Naive thymus-derived CD8-positive, alpha-beta T cell (primary cell): ENCODE measurements at places on chromosomes 13 and 19. TPM values are rescaled to one million over a fixed set of nuclear protein-coding genes. Genes with fewer than 3 reads are reported as not detected.

The CDC42EP5 gene
- not detected for total RNA-seq

The C19orf53 gene
- 74.1 TPM for total RNA-seq

The PSENEN gene
- 26.2 TPM for total RNA-seq

The ATP7B gene
- 1.2 TPM for total RNA-seq

The CYP4F2 gene
- not detected for total RNA-seq

The CCNE1 gene
- 8.8 TPM for total RNA-seq

The CYP2S1 gene
- total RNA-seq = not detected

The MIA gene
- not detected for total RNA-seq

The RNF113B gene
- total RNA-seq = not detected

The IGFL4 gene
- total RNA-seq = not detected

The CCDC8 gene
- total RNA-seq = not detected

The AZU1 gene
- total RNA-seq = 0.36 TPM

DNA sequence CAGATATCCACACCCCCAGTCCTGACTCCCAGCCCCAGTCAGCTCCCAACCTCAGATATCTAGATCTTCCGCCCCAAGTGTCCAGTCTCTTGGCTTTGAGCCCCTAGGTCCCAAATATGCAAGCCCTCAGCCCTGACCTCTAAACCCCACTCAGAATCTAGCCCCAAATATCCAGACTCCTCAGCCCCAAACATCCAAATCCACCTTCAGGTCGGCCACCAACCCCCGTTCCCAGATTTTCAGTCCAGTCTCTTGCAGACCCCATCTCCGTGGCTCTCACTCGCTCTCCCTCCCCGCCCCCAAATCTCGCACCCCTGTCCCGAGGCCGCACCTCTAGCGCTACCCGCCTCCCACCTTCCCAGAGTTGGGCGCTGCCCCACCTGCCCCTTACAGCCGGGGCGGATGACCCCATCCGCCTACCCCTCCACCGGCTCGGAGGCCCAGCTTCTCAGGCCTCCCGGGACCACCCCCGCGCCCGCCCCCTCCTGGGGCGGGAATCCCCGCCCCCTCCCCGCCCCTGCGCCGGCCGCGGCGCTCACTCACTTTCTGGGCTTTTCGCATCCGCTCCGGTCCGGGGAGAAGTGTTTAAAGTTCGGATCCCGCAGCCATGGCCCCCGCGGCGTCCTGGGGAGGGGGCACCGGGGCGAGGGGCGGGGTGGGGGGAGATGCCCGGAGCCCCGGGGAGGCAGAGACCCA is 604 bp downstream of the ERFL start:
- DNase-seq = peak; percentile 43

DNA sequence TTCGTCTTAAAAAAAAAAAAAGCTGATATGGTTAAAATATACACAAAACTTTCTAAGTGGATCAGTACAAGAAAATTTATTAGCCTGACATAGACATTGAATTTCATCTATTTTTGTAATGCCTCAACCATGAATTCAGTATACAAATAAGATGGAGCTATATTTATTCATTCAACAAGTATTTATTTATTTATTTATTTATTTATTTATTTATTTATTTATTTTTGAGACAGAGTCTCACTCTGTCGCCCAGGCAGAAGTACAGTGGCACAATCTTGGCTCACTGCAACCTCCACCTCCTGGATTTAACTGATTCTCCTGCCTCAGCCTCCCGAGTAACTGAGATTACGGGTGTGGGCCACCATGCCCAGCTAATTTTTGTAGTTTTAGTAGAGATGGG is 78.5 kb upstream of the GSX1 start:
- no peak for DNase-seq

GRCh38 chr19:47854459-47854858 is 4.6 kb upstream of the TPRX2 start:
- no peak for DNase-seq

GRCh38 chr13:50901701-50902100 is 7.9 kb upstream of the RNASEH2B start:
- DNase-seq = no peak

DNA sequence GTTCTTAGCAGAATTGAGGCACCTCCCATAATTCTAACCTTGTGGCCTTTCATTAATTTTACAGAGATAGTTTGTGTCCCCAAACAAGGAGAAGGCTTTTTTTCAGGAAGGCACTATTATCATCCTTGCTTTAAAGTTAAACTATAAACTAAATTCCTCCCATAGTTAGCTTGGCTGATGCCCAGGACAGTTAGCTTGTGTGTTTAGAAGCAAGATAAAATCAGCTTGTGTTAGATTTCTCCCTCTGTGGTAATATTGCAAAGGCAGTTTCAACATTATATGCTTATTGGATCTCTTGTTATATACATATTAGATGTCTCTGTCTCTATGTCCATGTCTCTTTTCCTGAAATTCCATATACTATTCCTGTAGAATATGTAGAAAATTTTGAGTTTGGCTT is 342.7 kb downstream of the TBC1D4 start:
- DNase-seq = no peak

DNA sequence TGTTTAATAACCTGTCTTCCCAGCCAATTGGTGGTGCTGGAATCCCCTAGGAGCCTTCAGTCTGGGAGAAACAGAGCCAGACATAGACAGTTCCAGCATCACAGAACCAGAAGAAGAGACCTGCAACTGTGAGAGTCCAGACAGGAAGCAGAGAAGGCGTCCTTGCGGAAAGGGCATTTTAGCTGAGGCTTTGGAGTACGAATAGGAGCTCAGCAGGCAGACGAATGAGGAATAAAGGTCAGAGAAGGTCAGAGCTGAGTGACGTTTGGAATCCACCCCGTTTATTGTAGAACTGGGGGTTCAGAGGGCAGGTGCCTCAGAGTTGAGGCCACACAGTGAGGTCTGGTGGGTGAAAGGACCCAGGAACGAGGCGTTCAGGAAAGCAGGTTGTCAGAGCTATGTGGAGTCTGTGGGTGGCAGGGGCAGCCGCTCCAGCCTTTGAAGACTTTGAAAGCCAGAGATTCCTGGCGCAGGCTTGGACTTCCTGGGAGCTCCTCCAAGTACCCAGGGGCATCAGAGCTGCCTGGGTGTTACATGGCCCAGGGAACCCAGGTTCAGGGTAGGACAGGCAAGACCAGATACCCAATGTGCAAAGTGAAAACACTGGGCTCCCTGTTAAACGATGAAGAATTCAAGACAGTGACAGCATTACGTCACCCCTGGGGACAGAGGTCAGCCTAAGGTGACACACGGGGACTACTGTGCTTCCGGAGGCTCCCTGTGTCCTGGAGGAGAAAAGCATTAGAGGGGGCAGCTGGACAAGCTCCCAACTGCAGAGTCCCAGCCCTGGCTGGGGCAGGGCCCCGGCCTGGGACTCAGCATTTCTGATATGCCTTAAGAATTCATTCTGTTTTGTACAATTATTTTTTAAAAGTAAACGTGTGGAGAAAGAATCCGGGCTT is 5.5 kb downstream of the ARRDC2 start:
- no peak for DNase-seq

DNA sequence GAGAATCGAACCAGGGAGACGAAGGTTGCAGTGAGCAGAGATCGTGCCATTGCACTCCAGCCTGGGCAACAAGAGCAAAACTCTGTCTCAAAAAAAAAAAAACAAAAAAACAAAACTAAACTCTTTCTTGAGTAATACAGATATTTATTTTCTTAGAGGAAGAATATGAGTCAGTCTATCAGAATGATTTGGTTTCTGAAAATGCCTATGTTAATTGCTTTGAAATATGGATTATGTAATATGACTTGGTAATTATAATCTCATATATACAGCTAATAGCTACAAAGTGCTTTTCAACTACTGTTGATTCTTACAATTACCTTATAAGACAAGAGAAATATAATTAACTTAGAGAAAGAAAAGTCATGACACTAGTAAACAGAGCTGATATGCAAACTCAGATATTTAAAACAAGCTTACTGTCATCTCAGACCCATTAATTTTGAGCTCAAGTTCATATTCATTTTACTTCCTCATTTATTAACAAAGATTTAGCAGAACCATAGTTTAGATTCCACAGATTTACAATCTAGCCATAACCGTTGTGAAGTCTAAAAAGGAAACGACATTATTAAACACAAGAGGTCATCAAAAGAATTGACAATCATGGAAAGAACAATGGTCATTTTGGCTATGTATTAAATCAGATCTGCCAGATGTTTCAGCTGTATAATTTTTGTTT is 88.0 kb downstream of the TBC1D4 start:
- DNase-seq = no peak

DNA sequence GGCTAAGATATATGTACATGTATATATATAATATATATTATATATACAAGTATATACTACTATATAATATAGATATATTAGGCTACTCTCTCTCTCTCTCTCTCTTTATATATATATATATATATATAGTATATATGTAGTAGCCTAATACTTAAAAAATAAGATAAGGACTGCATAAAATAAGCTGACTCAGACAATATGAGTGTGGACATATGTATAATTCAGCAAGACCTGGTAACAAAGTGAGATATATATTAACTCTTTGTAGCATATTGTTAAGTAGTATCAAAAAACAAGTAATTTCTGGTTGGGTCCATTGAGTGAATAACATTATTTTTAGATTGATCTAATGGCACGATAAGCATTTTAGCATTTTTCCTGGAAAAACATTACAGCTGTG is 509.0 kb downstream of the GPC5 start:
- DNase-seq = no peak

- no peak for DNase-seq
Measured at GRCh38 chr13:100534147-100534843, 54.3 kb downstream of the GGACT start.

DNA sequence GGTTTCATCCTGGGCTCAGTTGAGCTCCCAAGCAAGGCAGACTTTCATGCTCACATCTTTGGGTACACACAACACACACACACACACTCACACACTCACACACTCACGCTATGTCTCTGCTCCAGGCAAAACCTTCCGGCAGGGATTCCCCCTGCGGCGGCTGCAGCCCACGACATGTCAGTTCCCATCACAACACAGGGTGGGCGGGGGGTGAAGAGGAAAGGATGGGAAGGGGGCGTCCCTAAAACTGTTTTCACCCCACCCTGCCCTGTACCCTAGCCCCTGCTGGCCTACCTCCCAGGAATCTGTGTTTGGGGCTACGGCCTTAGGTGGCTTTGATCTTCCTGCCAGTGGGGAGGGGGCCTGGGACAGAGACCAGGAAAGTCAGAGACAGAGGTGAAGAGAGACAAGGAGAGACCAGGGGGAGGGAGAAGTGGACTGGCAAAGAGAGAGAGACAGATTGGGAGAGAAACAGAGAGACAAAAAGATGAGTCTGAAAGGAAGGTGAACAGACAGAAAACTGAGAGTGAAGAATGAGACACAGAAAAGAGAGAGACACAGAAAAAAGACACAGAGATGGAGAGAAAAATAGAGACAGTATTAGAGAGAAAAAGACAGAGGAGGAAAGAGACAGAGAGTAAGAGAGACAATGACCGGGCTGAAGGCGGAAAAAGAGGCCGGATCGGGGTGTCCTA is 3.9 kb downstream of the LRFN1 start:
- DNase-seq = no peak

DNA sequence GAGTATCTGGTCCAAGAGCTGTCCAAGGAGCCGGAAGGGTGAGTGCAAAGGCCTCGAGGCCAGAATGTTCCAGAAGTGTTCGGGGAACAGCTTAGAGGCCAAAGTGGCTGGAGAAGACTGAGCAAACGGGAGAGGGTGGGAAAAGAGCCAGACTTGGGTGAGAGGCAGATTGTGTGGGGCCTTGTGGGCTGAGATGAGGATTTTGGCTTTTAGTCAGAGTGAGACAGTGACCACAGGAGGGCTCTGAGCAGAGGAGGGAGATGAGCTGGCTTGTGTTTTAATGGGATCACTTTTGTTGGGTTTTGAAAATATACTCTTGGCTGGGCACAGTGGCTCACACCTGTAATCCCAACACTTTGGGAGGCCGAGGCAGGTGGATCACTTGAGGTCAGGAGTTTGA is 5.6 kb downstream of the NANOS2 start:
- DNase-seq = no peak

- DNase-seq = no peak
Measured at GRCh38 chr19:45047188-45047797, 8.4 kb downstream of the CLASRP start.

GRCh38 chr13:76619631-76620030 is 266.6 kb downstream of the KCTD12 start:
- DNase-seq = no peak

GRCh38 chr19:18014197-18014596 is 6.2 kb downstream of the ARRDC2 start:
- peak; percentile 67 for DNase-seq

DNA sequence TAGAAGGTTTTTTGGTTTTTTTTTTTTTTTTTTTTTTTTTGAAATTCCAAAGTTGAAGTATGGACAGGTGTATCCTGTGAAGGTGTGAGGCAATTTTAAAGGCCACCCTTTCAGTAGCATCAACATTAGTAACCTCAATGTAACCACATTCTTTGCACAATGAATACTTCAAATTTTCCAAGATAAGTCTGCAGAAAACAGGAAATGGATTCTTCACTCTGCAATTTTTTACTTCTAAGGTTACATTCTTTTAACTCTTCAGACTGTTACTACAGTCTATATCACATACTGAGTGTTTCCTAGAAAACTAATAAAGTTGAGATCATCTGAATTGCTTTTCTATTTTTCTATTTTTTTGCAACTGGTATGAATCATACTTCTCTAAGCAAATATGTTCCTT is 569.0 kb upstream of the GPC6 start:
- no peak for DNase-seq

GRCh38 chr19:55809381-55810058 is 22.3 kb downstream of the NLRP11 start:
- DNase-seq = peak; percentile 18

GRCh38 chr13:79806821-79807220 is 325.9 kb downstream of the NDFIP2 start:
- no peak for DNase-seq

DNA sequence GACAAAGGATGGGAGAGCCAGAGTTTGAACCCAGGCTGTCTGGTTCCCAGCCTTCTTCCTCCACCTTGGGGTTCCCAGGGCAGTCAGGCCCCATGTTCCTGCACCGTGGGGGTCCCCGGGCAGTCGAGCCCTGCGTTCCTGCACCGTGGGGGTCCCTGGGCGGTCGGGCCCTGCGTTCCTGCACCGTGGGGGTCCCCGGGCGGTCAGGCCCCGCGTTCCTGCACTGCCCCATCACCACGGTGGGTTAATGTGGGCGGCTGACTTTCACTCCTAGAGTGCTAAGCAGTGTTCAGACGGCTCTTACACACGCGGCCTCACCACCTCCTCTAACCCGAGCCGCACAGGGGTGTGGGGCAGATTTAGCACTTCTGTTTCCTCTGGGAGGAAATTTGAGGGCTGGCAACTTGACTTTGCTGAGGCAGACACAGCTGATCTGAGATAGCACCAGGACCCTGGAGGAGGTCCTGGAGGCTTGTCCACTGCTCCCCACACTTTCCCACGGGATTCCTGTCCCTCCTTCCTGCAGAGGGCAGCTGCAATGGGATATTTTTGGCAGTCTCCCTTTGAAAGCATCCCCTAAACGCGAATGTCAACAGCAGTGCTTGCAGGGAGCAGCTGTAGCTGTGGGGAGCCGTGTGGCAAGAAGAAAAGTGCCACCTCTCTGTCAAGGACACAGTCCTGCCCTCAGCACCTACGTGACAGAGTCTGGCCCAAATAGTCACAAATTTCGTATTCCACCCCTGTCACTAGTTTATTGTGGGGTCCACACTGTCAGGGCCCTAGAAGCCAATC is 239.4 kb downstream of the TEX29 start:
- DNase-seq = no peak

- no peak for DNase-seq
Measured at GRCh38 chr13:97528518-97528917, 94.5 kb downstream of the RAP2A start.

GRCh38 chr13:99692854-99693253 is 191.6 kb downstream of the TM9SF2 start:
- no peak for DNase-seq

GRCh38 chr13:31485651-31486051 is 253.7 kb upstream of the RXFP2 start:
- DNase-seq = no peak
